Astrocyte of the hippocampus (primary cell): ENCODE measurements at places on chromosomes 3 and 15.

DNA sequence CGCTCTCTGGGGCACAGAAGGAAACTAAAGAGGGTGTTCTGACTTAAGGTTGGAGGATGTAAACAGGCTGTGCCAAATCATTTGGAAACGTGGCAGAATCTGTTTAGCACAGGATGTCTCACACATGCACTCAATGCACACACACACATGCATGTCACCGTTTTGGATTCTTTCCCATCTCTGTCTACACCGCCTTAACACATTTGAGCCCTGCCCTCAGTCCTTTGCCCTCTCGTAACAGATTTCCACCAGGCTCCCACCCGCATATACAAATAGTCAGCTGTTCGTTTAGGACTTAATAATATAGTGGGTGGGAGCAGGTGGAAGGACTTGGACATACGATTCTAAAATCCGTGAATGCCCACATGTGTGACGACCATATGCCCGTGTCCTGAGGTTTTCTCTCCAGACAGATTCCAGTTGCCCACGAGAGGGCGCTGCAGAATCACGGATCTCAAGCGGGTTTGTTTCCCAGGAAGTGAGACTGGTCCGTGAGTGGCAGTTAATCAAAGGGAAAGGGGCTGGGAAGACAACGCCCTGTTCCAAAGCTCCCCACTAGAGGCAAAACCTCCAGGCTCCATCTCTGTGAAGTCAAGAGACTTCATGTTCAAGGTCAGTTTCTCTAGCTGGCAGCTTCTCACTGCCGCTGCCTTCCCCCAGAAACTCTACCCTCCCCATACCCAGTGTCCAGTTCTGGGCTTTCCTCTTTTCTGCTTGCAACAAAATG, 44.5 kb downstream of the NOX5 start:
- peak; percentile 92 for DNase-seq

- DNase-seq: peak; percentile 91
Measured at GRCh38 chr15:68578175-68578979, 416 bp upstream of the CORO2B start.

- DNase-seq: no peak
Measured at GRCh38 chr3:32086464-32086863, 20.0 kb upstream of the GPD1L start.

GRCh38 chr3:164515256-164515655, 563.0 kb downstream of the SI start:
- no peak for DNase-seq

- no peak for DNase-seq
Measured at GRCh38 chr3:122857019-122857418, 62.1 kb downstream of the SLC49A4 start.

- no peak for DNase-seq
Measured at GRCh38 chr15:101642361-101642760, 9.8 kb downstream of the TM2D3 start.

DNA sequence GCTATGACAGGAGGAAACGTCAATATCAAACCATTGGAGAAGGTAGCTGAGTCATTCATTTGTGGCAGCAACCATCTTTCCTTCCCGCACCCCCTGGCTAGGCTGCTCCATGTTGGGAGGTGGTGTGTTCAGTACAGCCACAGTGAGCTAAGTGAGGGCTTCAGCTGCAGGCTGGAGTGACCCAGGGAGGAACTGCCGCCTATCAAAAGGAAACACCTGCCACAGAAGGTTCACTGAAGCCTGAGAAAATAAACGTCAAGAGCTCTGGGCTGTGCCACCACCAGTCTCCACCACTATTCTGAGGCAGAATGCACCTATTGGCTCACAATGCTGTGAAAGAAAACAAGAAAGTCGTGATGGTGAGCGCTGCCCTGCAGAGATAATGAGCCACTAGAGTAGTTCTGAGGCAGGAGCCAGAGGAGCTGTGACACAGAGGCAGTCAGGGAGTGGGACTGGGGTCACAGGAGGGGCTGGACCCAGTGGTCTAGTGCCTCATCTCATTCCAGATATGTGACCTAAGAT, 34.8 kb upstream of the CD47 start:
- no peak for DNase-seq

DNA sequence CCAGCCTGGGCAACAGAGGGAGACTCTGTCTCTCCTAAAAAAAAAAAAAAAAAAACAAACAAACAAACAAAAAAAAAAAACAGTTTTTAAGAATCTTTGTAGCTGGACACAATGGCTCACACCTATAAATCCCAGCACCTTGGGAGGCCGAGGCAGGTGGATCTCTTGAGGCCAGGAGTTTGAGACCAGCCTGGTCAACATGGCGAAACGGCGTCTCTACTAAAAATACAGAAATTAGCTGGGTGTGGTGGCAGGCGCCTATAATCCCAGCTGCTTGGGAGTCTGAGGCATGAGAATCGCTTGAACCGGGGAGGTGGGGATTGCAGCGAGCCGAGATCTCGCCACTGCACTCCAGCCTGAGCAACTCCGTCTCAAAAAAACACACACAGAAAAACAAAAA, 53.1 kb downstream of the KLHL25 start:
- no peak for DNase-seq
